Right renal cortex interstitium (tissue), 3 donors: ENCODE measurements at places on chromosomes 11 and 22. TPM values are rescaled to one million over a fixed set of nuclear protein-coding genes. Genes with fewer than 3 reads are reported as not detected.

The DLG2 gene
- polyA plus RNA-seq = 13.3 TPM

- DNase-seq = no peak
Measured at GRCh38 chr11:44377121-44377520, 67.2 kb upstream of the ALX4 start.

GRCh38 chr11:78548911-78549590 lies 25.6 kb downstream of the NARS2 start:
- DNase-seq = no peak

The TBX10 gene
- polyA plus RNA-seq = not detected

DNA sequence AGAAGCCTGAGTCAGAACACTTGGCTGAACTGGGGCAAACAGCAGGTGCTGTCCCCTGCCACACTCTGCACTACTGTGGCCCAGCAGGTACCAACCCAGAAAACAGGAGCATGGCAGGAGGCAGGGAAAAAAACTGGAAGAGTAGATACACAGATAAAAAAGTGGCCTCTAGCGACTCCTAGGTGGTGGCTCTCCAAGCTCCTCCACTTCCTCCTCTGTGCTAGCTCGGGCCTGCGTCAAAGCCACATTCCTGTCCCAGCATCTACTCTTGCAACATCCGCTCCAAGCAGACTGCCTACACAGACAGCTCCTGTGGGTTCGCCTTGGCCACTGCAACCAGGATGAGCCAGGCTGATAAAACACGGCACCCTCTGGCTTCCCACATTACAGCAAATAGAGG lies 6.9 kb downstream of the OR8B12 start:
- DNase-seq = no peak

DNA sequence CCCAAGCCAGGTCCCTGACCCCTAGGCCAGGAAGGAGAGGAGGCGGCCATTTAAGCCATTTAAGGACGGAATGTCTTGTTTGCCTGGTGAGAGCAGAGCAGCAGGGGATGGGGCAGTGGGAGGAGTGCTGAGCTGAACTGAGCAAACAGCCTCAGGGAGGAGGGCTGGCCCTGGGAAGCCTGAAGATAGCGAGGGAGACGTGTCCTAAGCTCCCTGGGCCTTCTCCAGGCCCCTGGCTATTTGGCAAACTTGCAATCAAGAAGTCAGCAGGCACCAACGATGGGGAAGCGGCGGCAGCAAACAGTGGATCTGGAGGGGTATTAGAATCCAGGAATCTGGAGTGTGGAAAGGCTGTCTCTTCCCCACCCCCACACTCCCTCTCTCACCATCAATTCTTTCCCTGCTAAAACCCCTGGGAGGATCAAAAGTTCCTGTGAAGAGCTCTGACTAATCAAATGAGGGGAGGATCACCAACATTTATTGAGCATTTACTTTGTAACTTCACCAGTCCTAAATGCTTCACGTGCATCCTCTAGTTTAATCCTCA lies 8.8 kb downstream of the BCL9L start:
- no peak for DNase-seq

- DNase-seq = no peak
Measured at GRCh38 chr22:20175597-20175900, 24.7 kb upstream of the CCDC188 start.

DNA sequence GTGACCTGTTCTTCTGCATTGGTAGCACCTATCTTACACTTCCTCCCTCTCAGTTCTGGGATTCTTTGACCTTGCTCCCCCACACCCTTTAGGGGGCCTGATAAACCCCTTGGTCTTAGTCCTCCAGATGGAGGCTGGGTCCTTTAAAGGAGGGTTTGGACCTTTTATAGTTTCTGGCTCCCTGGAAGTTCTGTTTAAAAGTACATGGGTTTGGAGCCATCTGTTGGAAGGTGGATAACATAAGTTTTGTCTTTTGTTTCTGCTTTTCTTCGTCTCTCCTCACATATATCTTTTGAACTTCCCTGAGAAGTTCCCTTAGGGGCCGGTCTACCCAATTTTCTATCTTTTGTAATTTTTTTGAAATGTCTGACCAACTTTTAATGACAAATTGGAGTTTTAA lies 17.9 kb upstream of the HYLS1 start:
- DNase-seq = no peak

DNA sequence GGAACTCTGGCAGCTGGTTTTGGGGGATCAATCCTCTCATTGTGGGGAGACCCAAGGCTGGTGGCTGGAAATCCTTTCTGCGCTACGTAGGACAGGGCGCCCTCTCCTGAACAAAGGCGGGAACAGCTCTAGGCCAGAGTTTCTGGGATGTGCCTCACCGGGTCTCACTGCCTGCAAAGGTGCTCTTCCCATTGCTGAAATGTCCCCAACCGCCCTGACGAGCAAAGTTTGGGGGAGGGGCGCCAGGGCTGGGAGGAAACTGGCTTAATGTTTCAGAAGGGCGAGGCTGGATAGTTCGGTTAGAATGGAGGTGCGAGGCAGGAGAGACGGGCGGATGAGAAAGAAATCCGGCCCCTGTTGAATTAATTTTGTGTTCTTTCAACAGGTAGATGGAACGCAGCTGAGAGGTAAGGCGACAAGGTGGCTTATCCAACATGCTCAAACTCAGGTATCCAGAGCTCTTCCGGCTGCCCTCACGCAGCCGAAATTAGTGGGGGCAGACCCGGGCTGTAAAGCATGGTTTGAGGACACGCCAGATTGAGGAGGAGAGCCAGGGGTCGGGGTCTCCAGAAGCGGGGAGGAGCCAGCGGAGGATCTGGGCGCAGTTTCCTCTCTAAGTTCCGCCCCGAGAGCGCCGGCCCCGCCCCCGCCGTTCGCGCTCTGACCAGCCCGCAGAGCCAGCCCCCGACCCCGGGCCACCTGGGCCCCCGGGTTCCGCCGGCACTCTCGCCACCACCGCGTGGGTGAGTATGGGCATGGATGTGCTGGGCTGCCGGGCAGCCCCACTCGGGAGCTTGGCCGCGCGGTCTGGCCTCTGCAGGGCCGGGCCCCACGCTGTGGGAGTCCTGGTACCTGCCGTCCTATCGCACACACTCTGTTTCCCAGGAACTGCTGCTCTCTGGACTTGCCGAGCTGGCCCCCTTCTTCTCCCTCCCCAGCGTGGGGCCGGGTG lies at the start of gene PGAP2:
TSS of gene PGAP2 (plus strand) at position 652 of the 952 bp plus-strand sequence. CDS start 2,700 bp downstream, outside the sequence.
- peak; percentile 68 for DNase-seq

The OR5AR1 gene
- not detected for polyA plus RNA-seq

- no peak for DNase-seq
Measured at GRCh38 chr22:18133452-18133851, 16.5 kb upstream of the USP18 start.

DNA sequence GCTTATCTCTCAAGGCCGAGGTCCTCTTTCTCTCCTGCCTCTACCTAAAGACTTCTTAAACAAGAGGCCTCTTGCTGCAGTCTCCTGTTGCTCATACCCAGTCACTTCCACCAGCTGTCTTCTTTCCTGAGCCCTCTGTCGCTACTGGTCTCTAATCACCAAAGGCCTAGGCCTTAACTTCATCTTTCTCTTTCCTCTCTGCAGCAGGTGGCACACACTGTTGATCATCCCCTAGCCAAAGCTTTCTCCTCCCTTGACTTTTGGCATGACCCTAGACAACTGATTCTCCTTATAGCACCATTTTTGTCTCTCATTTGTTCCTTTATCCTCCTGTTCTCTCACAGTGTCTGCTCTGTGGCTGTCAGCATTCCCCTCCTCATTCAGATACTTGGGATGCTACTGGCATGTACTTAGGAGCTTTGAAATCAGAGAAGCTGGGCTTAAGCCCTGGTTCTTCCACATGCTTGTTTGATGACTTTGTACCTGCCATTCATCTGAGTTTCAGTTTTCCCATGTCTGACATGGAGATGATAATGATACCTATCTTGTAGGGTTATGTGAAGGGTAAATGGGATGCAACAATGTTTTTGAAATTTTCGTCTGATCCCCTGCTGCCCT lies 22.4 kb downstream of the ENDOD1 start:
- no peak for DNase-seq

DNA sequence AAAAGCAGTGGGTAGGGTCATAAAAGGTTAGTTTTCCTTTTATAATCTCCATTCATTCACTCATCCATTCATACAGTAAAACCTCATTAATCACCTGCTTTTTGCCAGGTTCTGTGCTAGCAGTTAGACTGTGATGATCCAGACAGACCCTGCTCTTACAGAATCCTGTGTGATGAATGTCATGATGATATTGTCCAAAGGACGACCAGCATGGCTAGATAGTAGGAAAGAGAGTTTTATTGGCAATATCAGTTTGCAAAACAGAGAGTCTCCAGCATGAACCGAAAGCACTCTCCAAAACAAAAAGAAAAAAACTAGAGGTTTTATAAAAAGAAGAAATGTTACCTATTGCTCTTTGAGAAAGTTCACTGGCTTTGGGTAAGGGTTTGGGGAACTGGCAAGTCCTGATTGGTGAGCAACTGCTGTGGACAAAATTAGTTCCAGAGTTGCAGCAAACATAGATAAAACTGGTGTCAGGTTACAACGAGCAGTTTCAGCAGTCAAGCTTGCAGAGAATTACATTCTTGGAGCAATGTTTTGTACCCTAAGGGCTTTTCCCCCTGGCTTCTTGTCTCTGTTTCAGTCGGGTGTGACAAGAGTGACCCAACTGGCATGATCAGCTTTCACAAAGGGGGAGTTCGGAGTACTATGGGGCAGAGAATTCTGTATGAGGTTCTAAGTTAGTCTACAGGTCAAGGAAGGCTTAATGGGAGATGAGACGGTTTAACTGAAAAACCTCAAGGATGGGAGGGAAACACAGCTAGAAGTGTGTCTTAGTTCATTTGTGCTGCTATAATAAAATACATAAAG lies 58.3 kb downstream of the HSD17B12 start:
- no peak for DNase-seq

The HPX gene
- 2.2 TPM for polyA plus RNA-seq
